ENCODE measurements at places on chromosomes 12 and 14.

GRCh38 chr14:99179506-99179905 is 92.5 kb downstream of the BCL11B start:
- no peak for DNase-seq

- no peak for DNase-seq
Measured at GRCh38 chr12:69030321-69030720, 97.3 kb upstream of the CPM start.

- DNase-seq, result no peak
Measured at GRCh38 chr14:38124506-38124905, 83.2 kb upstream of the SSTR1 start.

DNA sequence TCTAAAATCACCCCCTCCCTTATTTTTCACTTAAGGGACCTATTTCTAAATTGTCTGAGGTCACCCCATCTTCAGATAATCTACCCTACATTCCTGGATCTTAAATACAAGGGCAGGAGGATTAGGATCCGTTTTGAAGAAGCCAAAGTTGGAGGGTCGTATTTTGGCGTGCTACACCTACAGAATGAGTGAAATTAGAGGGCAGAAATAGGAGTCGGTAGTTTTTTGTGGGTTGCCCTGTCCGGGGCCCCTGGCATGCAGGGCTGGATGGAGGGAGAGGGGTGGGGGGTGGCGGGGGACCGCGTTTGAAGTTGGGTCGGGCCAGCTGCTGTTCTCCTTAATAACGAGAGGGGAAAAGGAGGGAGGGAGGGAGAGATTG is 300 bp upstream of the CCND2 start:
- DNase-seq, result no peak

GRCh38 chr14:104999361-104999760 is 13.8 kb downstream of the CLBA1 start:
- DNase-seq, result peak; percentile 74

GRCh38 chr12:119994892-119995658 is 6.0 kb downstream of the BICDL1 start:
- no peak for DNase-seq

GRCh38 chr12:14262771-14263511 is 102.5 kb upstream of the ATF7IP start:
- DNase-seq, result no peak

- no peak for DNase-seq
Measured at GRCh38 chr14:87705439-87705896, 287.5 kb downstream of the GALC start.

DNA sequence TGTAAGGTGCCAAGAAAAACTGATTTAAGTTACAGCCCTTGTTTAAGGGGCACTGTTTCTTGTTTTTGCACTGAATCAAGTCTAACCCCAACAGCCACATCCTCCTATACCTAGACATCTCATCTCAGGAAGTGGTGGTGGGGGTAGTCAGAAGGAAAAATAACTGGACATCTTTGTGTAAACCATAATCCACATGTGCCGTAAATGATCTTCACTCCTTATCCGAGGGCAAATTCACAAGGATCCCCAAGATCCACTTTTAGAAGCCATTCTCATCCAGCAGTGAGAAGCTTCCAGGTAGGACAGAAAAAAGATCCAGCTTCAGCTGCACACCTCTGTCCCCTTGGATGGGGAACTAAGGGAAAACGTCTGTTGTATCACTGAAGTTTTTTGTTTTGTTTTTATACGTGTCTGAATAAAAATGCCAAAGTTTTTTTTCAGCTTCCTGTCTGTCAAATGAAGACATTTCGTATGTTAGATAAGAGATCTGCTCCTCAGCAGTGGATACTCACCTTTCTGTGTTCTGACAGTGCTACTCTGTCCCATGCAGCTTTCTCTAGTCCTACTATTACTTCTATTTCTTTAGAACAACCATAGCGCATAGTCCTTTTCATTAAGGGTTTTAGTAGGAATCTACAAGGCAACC is 1.2 kb upstream of the PA2G4 start:
- DNase-seq, result no peak

GRCh38 chr14:61632401-61632800 is 62.9 kb upstream of the HIF1A start:
- peak; percentile 34 for DNase-seq

GRCh38 chr12:132477703-132478432 is 12.1 kb upstream of the FBRSL1 start:
- DNase-seq, result no peak

GRCh38 chr12:106717673-106718072 is 56.8 kb upstream of the RIC8B start:
- DNase-seq, result no peak

DNA sequence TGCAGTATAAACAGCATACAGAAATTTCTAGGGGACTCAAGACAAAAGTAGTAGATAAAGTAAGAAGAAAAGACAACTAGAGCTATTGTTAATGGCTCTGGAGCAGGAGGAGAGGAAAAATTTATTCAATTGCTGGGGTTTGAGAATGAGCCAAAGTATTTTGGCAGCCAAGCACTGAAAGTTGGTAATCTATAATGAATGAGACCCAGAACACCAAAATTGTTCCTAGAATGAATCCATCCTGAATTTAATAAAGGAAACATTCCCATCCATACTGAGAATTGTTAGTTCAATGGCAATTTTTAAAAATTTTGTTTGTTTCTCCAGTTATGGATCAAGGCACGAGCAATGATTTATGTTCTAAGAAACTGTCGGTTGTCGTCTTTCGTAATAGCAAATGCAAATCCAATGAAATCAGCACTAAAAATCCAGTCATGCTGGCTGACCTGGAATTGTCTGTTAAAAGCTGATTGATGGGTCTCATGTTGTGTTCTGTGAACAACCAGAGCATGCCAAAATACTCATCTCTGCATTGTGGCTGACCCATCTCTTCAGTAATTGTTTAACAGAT is 170.9 kb upstream of the LMNTD1 start:
- DNase-seq, result no peak
